Foreskin fibroblast (primary cell): ENCODE measurements at places on chromosomes 1 and 21.

GRCh38 chr1:156794506-156795373, 21.9 kb downstream of the SH2D2A start:
- DNase-seq = no peak

DNA sequence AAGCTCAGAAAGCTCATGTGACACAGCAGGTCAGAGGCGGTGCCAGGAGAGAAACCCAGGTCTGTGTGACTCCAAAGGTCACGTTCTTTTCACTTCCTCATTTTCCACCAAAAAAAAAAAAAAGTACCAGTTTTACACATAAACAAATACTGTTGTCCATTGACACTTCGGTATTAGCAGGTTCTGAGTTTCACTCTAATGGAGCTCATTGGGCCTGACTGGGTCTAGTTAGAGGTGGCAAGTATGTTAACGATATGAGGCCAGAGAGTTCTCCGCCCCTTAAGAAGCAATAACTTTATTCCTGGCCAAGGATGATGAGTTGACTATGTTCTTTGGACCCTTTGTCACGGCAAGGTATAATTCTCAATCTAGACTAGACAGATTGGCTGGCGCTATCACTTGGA, 30.0 kb upstream of the SDE2 start:
- DNase-seq = no peak

- no peak for DNase-seq
Observed at GRCh38 chr1:38076038-38076437, 29.4 kb upstream of the POU3F1 start.

DNA sequence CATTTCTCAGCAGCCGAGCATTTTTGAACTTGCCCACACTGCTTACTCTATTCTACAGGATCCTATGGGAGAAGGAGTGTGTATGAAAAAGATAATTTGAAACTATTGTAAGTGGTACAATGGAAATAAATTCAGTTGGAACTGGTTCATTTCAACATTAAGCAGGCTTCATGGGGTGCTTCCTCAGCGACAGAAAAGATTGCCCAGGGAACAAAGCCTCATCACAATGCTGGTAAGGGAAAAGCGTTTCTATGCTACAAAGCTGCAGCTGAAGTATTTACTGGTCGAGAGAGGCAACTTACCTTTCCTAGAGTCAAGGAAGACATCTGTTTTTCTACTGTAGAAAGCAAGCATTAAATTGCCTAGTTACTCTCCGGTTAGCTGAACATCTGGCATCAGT, 568.2 kb upstream of the ZP4 start:
- no peak for DNase-seq

DNA sequence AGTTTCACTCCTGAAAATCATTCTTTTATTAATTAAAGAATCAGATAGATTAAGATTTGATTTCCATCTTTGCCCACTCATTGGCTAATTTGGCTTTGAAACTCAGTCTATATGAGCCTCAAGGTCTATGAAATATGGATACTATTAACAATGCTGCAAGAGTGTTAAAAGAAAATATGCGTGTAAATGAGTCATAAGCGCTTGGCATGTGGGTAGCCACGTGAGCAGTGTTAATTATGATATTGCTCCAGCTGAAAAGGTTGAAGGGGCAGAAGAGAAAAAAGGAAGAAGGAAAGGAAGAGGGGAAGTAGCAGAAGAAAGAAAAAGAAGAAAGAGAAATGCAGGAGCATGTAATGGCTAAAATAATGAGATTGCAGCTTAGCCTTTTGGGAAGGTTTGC, 151.4 kb downstream of the CHRM3 start:
- DNase-seq = no peak
